ENCODE measurements at places on chromosomes 4 and X.
A peak's percentile ranks its signal among the peaks of the same experiment; 100 is the strongest.

- peak; percentile 59 for DNase-seq
Measured at GRCh38 chr4:183596067-183596757, 62.8 kb downstream of the RWDD4 start.

GRCh38 chr4:118280501-118281218 is 72.1 kb downstream of the PRSS12 start:
- DNase-seq: peak; percentile 77

GRCh38 chrX:34144246-34144645 is 12.1 kb upstream of the FAM47A start:
- DNase-seq: no peak

DNA sequence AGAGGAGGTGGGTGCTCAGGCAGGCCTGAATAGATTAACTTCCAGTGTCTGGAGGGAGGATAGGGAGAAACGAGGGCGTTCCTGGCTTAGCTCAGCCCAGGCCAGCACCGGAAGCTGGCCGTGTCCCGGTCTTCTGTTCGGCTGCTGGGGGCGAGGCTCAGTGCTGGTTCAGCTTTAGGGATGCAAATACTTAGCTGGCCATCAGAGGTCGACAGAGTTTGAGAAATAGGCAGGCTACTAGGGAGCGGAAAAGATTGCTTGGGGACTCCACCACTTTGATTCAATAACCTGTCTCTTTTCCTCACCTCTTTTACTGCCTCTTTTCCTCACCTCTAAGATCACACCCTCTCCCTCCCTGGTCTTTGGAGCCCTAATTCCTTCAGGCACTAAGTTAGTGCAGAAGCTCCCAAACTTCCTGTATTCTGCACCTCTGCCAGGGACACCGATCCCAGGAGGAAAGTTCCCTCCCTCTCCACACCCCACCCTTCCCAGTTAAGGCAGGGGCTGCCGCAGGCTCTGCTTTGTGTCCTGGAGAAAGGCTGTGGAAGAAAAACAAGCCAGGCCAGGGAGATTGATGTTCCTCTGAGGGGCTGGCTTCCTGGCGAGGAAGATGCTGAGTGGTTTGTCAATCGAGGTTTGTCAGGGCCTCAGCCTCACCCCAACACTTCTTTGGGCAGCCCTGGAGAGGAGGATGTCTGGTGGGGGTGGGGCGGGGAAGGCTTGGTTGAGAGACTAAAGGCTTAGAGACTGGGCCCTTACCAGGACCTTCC is 6.0 kb upstream of the EFNB1 start:
- DNase-seq: peak; percentile 73

DNA sequence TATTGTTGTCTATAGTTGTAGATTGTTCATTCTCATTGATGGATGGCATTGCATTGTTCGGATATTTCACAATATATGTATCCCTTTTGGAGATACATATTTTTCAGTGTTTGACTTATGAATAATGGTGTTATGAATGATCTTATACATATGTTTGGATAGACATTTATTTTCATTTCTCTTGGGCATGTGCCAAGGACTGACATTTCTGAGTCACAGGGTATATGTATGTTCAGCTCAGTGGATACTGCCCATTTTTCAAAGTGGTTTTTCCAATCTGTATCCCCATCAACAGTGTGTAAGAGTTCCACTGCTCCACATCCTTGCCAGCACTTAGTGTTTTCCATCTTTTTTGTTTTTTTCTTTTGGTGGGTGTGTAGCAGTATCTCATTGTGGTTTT is 45.0 kb upstream of the RAB40AL start:
- no peak for DNase-seq

DNA sequence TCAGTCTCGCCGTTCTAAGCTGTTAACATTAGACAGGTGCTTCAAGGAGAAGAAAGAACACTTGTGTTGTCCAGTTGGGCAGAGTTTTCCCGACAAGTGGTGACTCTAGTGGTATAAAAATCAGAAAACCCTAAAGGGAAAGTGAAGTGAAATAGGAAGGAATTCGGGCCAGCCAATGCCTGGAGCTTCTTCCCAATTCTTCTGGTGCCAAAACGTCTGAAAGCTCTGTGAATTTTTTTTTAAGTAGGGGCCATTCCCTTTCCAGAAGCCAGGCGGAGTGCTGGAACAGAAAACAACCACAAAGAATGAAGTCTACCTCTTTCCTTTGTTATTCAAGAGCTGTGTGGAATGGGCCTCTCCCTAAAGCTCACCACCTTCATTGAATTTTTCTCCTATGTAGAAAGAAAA is 43.1 kb upstream of the PPARGC1A start:
- DNase-seq: peak; percentile 9
